ENCODE measurements at places on chromosomes 5 and 9.

DNA sequence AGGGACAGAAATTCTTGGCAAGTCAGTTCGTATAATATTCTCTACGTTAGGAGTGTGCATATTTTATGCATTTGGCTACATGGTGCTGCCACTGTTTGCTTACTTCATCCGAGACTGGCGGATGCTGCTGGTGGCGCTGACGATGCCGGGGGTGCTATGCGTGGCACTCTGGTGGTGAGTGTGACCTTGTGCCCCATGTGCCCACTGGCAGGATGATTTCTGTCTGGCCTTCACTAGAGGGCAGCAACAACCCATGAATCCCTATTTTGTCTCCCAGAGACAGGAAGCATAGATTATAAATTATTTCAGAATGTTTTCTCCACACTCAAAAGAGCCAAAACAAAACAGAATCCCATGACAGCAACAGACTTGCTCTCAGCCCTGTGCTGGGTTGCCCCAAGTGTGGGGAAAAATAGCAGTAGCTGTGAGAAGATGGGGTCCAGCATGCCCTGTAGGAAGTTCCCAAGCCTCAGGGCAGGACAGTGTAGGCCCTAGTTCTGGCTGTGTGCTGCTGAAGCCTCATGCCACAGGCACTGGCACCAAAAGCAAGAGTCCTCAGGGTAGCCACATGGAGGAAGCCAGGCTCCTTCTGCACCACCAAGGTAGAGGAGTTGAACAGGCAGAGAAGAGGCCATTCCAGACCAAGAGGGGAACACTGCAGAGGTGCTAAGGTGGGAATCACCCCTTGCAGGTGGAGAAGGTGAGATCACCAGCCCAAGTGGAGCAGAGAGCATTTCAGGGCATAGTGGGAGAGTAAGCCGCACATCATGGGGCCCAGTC lies 16.0 kb downstream of the SLC22A5 start:
- DNase-seq, result no peak

GRCh38 chr5:92070786-92071185 lies 687.7 kb upstream of the ARRDC3 start:
- no peak for DNase-seq

GRCh38 chr5:68176802-68177479 lies 38.6 kb upstream of the PIK3R1 start:
- DNase-seq, result no peak

GRCh38 chr5:81631124-81631523 lies 119.8 kb downstream of the SSBP2 start:
- DNase-seq, result no peak

DNA sequence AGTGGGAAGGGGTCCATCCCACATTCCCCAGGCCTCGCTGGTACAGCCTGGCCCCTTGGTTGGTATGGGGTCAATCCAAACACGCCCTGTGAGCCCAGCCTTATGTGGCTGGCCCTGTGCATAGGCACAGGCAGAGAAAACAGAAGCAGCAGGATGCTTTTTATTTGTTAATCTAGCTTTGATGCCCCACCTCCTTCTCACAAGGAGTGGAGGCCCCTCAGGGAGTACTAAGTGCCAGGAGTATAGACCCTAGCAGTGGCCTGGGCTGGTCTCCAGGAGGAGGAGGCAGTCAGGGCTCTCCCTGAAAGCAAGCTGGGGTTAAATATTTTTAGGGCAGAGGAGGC lies 14.6 kb upstream of the TCF7 start:
- DNase-seq, result no peak

DNA sequence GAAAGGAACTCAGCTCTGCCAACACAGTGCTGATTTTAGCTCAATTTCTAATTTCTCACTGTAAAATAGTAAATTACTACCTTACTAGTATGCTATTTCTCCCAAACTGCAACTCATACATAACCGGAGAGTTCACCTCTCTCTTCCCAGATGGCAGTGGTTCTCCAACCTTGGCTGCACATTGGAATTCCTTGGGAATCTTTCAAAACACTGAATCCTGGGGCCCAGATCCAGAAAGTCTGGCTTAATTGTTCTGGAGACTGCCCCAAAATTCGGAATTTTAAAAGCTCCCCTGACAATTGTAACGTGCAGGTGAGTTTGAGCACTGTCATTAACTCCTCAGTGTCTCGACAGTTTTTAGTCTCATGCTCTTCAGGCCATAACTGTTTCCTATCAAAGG lies 100.3 kb downstream of the SLC1A3 start:
- DNase-seq, result no peak

DNA sequence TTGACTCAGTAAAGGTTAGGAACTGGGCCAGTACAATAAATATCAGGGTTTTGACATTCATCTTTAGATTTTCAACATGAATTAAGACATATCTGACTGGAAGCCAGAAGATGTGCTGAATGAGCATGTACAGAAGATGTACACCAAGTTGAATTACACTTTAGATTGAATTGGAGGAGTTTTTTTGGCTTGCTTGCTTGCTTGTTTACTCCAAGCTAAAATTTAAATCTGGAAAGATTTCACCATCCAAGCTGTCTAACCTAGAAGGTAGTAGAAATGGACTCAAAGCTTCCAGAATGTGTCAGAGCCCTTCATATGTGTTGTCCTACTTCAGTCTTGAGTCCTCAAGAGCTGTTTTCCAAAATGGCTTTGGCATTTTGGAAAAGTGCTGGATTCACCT lies 49.0 kb upstream of the FCHO2 start:
- DNase-seq, result no peak

DNA sequence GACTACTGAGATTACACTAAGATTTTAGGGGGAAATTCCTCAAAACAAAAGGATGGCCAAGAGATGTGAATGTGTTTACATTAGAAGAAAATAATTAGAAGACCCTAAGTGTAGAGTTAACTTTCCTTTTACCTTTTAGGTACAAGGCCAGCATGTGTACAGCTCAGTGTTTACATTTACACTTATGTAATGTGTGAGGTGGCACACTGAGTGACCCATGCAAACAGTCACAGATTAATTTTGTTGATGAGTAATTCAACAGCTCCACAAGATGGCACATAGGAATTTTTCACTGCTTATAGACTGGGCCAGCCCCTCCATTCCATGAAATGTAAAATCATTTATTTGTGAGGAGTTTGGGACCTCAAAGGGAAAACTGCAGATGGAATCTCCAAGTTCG lies 90.1 kb upstream of the SLC12A2 start:
- no peak for DNase-seq

GRCh38 chr5:54736003-54736797 lies 218.6 kb downstream of the SNX18 start:
- DNase-seq, result no peak

DNA sequence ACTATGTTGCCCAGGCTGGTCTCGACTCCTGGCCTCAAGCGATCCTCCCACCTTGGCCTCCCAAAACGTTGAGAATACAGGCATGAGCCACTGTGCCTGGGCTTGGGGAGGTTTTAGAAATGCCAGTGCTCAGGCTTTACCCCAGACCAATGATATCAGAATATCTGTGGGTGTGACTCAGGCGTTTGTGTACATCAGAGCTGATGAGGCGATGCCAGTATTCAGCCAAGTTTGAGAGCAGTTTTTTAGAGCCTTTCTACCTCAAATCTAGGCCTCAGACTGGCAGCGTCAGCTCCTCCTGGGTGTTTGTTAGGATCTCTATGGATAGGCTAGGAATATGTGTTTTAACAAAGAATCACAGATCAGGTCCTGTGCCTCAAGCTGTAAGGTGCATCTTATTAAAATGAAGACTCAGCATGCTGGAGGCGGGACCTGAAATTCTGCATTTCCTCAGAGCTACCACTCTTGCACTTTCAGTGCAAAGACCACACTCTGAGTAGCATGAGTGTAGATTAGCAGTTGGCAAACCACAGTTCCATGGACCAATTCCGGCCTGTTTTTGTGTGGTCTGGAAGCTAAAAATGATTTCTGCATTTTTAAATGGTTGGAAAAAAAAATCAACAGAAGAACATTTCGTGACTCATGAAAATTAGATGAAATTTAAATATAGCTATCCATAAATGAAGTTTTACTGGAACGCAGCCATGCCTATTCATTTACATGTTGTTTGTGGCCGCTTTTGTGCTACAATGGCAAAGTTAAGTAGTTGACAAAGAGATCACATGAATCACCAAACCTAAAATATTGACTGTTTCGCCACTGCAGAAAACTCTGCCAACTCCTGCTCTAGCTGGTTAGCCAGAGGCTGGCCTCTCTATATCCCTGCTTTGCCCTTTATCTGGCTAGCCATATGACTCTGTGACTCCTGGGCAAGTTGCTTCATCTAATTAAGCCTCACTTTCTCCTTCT lies 92.2 kb downstream of the KLF4 start:
- no peak for DNase-seq

DNA sequence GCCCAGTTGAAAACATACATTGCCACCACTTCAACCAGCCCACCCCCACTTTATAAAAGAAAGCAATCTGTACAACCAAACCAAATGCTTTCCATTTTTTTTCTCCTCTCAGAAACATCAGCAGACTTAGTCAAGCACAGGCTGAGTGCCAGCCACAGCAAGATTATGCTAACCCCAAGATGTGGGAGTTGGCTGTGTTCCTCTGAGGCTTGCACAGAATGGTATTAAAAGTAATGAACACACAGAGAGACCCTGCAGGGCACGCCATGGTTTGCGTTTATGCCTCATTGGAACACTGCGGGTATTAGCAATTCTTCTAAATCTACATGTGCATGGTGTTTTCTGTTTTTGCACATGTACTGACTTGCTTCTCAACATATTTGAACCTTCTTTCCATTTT lies 419.9 kb upstream of the GRAMD2B start:
- no peak for DNase-seq

GRCh38 chr9:134385915-134386314 lies 59.7 kb downstream of the RXRA start:
- DNase-seq, result no peak

DNA sequence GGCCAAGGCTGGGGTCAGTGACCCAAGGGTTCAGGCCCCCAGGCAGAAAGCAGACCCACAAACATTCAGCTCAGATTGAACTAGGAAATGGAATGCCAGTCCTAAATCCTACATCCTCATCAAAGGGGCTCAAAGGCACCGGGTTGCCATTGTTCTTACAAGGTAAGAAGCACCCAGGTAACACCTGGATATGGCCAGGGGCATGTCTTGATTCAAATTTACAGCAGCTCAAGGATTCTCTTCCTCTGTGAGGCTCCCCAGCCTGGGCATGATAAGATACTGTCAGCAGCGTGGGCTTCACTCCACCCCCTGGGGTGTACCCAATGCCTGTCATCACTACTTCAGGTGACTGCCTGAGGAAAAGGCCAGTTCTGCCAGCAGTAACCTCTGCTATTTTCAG lies 92.1 kb upstream of the FSTL4 start:
- no peak for DNase-seq

DNA sequence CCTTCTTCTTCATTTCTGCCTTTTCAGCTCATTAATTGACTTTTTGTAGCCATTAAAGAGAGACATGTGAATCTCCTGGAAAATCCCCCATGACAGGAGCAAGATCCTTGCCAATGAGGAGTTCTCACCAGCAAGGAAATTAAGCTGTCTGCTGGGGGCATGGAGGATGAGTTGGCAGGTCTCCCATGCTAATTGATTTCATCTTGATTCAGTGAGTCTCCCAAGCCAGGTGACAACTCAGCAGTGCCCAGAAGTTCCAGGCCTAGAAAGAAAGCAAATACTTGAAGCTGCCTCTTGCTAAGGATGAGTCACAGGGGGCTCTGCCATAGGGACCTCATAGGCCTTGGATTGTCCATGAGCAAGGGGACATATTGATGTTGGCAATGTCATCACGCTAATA lies 30.0 kb upstream of the ADRA1B start:
- no peak for DNase-seq

DNA sequence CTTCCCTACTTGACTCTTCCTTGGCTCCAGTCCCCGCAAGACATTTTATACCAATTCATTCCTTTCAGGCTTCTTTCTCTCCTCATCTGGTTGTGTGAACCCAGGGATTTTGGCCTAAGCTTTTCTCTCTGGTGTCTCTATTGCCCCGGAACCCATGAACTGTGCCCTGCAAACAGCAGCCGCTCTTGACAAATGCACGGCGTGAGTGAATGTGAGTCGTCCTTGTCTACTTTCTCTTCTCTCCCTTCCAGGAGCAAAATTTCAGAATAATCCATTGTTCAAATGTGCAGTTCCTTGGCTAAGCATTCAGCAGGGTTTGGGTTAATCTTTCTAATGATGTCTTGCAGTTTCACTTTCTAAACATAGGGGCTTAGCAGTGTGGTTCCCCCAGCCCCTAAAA lies 250.4 kb upstream of the IRX4 start:
- DNase-seq, result no peak

GRCh38 chr9:27086818-27087680 lies 22.0 kb upstream of the TEK start:
- no peak for DNase-seq

- DNase-seq, result no peak
Measured at GRCh38 chr5:9445826-9446388, 100.0 kb downstream of the SEMA5A start.

DNA sequence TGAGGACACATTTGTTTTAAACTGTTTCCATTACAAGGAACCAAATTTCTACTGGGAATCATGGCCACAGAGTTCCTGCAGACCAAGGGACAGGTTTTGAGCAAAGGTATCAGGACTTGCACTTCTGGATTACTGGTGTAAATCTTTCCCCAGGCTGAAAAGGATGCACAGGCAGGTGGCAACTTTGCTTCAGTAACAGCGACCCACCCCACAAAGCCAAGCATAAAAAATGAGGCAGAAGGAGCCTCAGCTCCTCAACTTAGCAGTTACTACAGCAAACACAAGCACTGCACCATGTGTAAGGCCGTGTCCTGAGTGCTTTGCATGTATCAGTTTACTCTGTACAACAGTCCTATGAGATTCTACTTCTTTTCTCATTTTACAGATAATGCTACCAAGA lies 251.9 kb downstream of the EBF1 start:
- no peak for DNase-seq

DNA sequence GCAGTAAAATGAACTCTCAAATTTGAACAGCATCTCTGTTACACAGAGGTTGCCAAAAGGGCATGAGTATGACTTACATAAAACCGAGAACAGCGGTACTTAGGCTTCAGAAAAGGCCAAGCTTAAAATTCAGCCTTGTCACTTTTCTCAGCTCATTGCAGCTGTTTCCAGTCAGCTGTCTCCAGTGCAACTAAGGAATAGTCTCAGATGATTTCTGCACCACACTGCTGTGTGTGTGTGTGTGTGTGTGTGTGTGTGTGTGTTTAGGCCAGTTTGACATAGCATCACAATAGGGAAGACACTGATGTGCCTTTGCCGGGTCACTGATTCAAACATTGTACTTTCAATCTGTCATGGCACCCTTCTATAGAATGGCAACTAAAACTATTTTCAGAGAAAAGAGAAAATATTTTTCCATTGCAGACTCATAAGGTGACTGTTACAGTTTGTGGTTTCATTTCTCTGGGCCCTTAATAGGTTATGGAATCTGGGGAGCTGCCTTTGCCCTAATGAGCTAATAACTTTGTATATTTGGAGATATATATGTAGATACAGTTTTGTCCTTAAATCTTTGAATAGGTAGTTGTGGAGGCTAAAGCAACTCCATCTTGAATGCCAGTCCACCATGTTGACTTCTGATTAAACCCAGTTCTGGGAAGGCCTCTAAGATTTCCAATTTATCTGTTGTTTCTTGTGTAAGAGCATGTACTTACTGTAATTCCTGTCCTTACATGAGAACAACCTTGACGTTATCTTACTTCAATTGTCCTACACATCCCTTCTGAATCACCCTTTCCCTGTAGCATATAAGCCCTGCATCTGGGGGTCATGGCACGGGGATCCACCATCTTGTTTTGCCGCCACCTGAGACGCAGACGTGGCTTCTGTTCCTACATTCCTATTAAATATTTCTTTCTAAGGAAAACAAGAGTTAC lies 4.5 kb downstream of the LSM11 start:
- DNase-seq, result no peak
